ENCODE measurements at places on chromosomes 2 and 18.

DNA sequence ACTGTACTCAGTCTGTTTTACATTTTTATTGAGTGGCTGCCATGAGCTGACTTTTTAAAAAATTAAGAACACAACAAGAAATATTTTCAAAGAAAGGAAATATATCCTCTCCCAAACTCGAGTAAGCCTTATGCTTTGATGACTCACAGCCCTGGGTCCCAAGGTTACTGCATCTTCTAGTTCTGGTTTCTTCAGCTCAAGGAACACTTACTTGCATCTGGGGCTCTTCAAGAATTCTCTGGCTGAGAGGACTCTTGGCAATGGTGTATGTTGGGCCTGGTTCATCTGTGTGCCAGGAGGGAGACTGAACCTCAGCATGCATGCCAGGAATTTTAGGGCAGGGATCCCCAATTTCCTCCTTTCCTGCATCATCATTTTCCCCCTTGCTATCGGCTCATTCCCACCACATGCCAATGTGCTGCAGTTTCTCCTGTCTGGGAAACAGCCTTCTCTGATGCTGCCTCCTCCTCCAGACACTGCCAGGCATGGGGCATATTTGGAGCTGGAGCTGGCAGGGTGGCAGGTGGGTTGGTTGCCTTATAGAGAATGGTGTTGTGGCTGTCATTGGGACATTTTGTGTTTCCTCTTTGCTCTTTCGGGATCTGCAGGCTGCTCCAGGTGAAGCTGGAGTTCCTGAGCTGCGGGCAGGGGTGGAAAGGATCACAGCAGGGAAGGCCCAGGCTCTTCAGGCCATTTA is 192.2 kb upstream of the HS6ST1 start:
- DNase-seq, result no peak

DNA sequence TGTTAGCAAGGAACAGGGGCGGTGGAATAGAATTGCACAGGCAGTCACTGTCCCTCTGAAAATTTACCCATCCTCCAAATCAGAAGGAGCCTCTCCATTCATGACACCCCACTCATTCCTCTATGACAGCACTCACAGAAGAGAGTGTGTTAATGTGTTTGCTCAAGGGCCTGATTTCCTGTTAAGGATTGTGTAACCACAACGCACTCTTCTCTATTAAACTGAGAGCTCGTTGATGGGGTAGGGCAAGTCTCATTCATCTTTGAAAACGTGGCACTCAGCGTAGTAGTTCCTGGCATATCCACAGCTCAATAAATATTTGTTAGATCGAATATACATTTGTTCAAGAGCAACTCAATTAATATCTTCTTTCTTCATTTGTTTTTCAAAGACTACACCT is 106.4 kb downstream of the VAPA start:
- DNase-seq, result no peak

DNA sequence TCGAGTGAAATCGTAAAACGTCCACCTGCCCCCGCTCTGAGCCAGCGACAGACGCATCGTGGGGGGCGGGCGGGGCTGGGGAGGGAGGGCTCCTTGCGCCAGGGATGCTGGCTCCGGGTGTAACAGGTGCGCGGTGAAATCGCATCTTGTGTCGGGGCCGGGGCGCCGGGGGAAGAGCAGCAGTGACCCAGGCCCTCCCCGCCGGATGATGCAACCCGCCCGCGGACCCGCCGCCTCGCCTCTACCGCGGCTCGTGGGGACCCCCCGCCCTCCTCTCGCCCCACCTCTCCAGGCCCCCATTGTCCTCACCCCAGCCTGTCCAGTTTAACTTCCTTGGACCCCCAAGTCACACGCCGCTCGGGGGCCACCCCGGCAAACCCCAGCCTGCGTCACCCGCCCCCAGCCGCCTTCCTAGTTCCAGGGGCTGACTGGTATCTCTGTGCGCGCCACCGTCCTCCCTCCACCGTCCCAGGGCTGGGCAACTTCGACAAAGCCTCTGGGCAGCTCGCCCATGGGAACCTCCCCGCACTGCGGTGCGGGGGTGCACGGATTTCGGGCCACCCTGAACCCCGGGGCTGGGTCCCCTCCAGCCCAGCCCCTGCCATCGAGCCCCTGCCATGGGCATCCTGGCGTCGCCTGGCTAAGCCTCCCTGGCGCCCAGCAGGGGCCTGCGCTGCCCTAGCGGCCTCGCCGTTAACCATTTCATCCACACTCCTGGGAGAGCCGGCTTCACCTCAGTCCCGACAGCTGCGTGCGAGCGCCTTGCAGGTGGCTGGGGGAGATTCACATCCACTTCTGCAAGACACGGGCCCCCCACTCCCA is 799 bp upstream of the KIF1A start:
- DNase-seq, result no peak

GRCh38 chr2:171629113-171629512 is 58.2 kb upstream of the DYNC1I2 start:
- DNase-seq, result no peak

DNA sequence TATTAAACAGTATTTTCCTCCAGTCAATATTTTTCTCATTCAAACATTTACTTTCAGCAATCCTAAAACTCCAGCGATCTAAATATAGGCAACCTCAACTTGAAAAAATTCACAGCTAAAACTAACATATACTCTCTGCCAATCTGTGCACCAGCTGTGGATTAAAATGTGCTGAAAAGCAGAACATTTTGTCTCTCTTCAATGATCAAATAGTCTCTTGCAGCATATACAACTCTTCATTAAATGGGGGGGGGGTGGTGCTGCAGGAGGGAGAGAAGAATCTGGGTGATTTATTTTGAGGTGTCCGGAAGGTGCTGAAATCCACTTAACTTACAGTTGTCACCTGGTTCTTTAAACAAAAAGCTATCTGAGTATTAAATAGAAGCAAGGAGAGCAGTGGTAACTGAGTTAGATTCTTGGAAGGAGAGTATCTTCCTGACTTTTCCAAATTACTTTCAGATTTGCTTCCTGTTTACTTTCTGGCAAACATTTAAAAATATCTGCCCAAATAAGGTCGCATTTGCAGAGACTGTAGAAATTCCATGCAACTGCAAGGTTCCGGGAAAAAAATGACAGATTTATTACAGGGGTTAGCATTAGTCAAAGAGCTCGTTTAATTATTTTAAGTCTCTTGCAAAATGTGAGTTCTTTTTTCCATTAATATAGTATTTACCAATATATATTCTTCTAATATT is 904.7 kb upstream of the ACVR2A start:
- no peak for DNase-seq

DNA sequence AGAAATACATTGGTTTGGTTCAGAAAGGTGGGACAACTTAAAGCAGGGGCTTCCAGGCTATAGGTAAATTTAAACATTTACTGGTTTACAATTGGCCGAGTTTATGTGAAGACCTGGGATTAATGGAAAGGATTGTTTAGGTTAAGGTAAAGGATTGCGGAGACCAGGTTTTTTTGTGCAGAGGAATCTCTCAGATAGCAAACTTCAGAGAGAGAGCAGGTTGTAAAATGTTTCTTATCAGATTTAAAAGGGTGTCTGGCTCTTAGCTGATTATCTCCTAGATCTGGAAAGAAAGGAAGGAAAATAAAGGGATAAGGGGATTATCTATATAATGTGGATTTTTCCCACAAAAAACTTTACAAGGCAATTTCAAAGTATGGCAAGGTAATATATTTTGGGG is 101.3 kb downstream of the LCLAT1 start:
- DNase-seq, result no peak

DNA sequence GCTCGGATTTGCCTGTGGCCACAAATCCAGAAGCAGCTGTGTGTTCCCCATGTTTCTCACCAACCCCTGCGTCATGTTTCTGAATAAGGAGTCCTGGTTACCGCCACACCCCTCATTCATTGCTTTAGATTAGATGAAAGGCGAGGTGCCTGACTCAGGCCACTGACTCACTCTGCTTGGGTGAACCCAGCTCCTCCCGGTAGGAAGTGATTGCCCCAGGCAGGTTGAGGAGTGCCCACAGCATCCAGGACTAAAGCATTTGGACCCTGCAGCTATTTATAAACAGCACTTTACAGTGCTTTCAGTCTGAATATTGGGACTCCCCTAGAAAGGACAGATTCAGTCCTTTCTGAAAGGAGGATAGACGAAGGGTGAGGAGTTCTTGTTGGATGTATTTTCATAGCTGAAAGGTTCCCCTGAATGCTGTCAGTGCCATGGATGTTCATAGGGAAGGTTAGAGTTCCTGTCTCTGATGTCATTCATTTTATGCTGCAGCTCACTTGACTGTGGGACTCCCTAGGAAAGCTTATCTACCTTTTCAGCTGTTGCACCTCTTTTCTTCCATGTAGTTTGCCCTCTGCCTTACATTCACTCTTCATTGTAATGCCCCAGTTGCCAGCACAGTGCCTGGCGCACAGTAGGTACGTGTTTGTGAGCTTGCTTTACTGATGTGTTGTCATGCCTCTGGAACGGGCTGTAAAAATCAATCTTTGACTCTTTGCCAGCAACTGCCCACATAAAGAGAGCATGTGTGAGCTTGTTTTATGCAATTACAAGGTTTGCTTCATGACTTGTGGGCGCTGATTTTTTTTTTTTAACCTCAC is 14.9 kb downstream of the ITGA6 start:
- DNase-seq, result peak; percentile 56

- DNase-seq, result no peak
Observed at GRCh38 chr18:8858888-8859511, 153.6 kb downstream of the MTCL1 start.

DNA sequence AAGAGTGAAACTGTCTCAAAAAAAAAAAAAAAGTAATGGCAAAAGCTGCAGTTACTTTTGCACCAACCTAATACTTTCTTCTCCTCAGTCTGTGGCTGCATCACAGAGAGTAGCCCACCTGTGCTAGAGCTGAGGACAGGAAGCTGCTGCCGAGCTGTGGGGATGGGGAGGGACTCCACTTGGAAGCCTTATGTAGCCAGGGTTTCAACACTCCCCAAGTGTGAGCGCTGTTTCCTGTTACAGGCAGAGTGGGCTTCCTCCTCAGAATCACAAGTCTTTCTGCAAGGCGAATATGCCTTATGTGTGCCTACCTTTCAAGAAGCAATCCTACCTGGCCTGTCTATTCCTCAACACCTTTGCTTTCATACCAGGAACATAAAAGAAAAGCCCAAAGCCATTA is 36.3 kb upstream of the CYP27C1 start:
- no peak for DNase-seq

GRCh38 chr2:180991361-180991760 is 11.0 kb downstream of the UBE2E3 start:
- no peak for DNase-seq

- no peak for DNase-seq
Observed at GRCh38 chr2:40049781-40050180, 270.7 kb upstream of the THUMPD2 start.

DNA sequence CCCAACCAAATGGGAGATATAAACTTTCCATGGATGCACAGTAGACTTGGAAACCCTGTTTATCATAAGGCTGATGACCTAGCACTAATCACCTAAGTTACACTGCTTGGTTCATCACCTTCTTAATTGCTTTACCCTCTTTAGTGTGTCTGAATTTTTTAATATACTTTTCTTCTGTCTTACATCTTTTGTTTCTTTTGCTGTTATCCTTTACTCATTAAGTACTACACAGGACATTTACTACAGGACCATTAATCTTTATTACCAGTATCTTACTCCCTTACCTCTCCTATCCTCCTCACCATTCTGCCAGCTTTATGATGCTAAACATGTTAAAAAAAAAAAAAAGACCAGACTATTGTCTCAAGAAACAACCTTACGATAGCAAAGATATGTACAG is 333.6 kb downstream of the KIAA1328 start:
- no peak for DNase-seq

GRCh38 chr2:105406221-105406620 is 7.4 kb upstream of the FHL2 start:
- DNase-seq, result no peak

GRCh38 chr18:4586731-4587130 is 131.6 kb upstream of the DLGAP1 start:
- DNase-seq, result no peak

DNA sequence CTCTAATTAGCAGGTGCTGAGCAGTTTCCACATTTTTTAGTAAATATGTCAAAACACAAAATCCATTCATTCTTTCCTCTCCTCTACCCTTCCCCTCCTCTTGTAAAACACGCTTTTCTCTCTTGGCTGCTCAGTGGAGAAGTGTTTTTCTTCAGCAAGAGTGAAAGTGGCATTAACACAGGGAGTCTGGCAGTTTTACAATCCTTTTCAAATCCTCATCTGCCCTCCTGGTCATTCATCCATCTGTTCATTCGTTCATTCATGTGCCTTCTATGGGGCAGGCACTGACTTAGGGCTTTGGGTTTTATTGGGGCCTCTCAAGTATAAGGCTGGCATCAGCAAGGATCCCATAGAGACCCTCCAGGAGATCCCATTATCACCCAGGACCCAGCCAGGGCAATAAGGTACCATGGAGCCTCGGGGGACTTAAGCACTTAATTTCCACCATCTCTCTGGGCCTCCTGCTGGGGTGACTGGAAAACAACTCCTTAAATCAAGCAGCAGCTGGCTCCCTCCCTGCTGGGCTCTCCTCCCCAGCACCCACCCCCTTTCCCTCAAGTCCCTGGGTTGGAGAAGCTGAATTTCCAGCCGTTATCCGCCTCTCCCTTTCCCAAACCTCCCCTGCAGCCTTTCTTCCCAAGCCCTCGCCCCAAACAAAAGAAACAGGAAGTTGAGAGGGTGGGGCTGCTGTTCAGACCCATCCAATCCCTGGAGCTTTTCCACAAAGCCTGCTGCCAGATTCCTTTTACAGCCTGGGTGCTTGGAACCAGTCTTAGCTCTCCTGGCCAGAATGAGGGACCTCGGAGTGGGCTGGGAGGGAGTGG is 32.6 kb downstream of the MARCHF4 start:
- DNase-seq, result no peak

DNA sequence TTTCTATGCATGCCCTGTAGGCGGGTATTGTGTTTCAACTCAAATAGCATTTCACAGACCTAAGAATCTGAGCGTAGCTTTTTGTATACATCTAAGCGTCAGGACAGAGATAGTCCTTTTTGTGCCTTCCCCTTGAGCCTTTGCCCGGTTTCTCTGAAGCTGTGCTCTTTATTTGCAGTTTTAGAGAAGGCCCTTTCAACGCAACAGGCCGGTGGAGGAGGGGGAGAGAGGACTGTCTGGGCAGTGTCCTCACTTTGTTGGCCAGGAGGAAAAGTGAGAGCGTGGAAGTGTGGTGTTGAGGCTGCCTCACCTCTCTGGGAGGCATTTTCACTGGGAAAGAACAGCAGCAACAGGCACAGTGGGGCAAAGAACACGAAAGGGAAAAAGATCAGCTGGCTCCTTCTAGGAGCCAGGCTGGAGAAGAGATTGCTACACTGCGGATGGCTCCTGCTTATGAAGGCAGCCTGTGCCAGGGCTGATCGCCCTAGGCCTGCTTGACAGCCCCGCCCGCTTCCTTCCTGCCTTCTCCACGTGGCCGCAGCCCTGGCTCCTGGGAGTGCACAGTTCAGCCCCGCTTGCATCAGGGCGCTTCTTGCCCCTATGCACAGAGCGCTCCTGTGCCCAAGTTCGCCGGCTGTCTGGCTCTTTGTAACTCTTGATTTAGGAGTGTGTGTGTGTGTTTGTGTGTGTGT is 195.6 kb upstream of the POU3F3 start:
- no peak for DNase-seq
